Activated CD4-positive, alpha-beta T cell treated with anti-CD3 and anti-CD28 coated beads for 48 hours (primary cell): ENCODE measurements at places on chromosomes 6 and 20.
A peak's percentile ranks its signal among the peaks of the same experiment; 100 is the strongest.

DNA sequence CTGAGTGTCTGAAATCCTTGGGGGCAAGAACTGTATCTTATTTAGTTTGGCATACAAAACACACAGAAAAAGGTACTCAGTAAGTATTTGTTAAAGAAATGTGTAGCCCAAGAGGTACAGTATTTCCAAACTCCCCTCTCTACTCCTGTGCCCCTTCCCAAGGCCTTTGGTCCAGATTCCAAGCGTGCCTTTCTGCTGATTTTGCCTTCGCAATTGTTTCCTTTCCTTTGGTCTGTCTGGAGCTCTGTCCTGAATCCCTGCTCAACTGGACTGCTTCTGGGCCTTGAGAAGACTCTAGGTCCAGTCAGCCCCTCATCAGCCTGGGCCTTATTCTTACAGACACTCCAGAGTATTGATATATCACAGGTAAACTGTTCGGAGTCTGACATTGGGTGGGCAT, 122.2 kb upstream of the SYNCRIP start:
- no peak for DNase-seq

- peak; percentile 46 for DNase-seq
These were observed 119.5 kb upstream of the SGK1 start for GRCh38 chr6:134437376-134437775.

DNA sequence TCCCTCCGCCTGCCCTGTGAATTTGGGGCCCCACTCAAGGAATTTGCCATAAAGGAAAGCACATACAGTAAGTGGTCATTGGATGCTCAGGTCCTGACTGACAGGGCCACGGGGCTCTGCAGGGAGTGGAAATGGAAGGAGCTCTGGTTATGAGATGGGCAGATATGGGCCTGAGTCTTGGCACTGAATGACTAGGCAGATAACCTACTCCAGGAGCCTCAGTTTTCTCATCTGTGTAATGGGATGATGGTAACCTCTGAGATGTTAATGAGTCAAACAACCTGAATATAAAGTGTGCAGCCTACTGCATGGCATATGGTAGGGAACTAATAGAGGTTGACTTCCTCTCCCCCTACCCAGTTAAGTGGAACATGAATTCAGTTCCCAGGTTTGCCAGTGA, 56.4 kb upstream of the NAA20 start:
- DNase-seq: no peak

- peak; percentile 68 for DNase-seq
These were observed 49.5 kb downstream of the TRERF1 start for GRCh38 chr6:42402184-42402583.

GRCh38 chr6:42507901-42508300, 55.9 kb upstream of the UBR2 start:
- no peak for DNase-seq

DNA sequence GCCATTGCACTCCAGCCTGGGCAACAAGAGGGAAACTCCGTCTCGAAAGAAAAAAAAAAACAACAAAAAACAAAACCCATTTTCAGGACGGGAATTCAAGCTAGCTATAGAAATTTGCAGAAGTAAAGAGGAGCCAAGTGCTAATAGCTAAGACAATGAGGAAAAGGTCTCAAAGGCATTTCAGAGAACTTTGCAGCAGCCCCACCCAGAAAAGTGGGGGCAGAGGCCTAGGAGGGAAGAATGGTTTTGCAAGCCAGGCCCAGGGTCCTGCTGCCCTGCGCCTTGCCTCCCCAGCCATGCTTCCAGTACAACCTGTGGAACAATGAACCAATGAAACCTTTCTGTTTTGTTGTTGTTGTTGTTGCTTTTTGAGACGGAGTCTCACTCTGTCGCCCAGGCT, 38.3 kb upstream of the SAMHD1 start:
- no peak for DNase-seq

DNA sequence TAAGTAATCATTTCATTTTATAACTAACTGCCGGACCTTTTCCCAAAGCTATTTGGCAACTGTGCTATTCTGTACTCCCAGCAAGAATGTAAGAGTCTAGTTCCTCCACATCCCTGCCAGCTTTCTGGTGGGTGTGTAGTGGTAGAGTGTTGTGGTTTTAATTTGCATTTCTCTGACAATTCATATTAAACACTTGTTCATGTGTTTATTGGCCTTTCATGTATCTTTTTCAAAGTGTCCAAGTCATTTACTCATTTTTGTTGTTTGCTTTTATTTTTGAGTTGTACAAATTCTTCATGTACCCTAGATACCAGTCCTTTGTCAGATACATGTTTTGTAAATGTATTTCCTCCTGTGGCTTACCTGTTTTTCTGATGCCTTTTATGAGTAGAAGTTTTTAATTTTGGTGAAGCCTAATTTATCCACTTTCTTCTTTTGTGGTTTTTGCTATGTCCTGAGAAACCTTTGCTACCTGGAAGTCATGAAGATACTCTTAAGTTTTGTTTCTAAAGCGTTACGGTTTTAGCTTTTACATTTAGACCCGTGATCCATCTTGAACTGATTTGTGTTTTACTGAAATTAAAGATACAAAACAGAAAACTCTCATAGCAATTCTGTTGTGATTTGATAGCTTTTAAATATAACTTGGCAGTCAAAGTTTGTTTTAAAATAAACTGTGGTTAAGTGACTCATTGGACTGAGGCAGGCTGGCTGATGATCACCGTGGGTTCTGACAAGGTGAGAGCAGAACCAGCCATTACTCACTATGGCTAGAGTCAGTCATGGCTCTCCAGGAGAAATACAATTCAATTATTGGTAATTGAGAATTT, 8.0 kb downstream of the MYLIP start:
- DNase-seq: peak; percentile 72

DNA sequence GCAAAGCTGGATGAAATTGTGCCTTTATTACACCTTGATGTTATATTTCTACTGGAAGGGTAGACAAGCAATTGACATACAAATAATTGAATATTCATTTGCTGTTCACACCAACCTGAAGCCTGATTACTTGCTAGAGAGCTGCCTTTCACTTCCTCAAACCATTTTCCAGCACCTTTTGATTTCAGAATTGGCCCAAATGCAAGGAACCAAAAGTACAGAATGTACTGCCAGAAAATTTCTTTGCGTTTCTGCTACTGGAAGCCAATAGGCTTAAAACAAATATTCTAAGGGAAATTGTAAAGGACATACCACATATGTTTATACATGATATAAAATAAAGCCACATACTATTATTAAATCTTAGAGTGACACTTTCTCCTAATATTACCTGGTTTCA, 94.5 kb downstream of the RFPL4B start:
- no peak for DNase-seq

- DNase-seq: peak; percentile 90
These were observed 189.4 kb upstream of the RREB1 start for GRCh38 chr6:6918216-6918983.

- DNase-seq: no peak
These were observed 98.1 kb downstream of the HIVEP2 start for GRCh38 chr6:142846883-142847287.

- DNase-seq: no peak
These were observed 394.5 kb downstream of the PTPRT start for GRCh38 chr20:42795111-42795695.

DNA sequence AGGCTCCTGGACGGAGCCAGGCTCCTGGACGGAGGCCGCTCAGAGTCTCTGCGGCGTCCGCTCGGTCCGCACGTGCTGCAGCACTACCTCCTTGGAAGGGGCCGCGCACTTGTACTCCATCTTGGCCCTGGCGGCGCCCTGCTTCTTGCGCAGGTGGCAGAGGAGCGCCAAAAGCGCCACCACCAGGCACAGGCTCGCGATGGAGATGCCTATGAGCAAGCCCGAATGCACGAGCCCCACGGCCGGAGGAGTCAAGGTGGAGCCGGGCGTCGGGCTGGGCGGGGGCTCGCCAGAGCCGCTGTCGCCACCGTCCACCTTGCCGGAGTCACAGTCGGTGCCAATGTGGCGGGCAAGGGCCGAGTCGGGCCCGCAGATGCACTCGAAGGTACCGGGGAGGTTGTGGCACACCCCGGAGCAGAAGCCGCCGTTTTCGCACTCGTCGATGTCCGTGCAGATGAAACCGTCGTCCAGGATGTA, 1.7 kb downstream of the THBD start:
- peak; percentile 34 for DNase-seq

- DNase-seq: no peak
These were observed 531.3 kb downstream of the QKI start for GRCh38 chr6:163945808-163946207.

- no peak for DNase-seq
These were observed 42.0 kb upstream of the DSN1 start for GRCh38 chr20:36815454-36816091.

GRCh38 chr6:36685926-36686667, 7.6 kb downstream of the CDKN1A start:
- DNase-seq: no peak

GRCh38 chr20:17843246-17844132, 125.1 kb downstream of the SNX5 start:
- DNase-seq: peak; percentile 16

- no peak for DNase-seq
These were observed 18.6 kb downstream of the HMGCLL1 start for GRCh38 chr6:55560290-55560885.

- no peak for DNase-seq
These were observed 101.1 kb downstream of the PSMB1 start for GRCh38 chr6:170451762-170452651.

DNA sequence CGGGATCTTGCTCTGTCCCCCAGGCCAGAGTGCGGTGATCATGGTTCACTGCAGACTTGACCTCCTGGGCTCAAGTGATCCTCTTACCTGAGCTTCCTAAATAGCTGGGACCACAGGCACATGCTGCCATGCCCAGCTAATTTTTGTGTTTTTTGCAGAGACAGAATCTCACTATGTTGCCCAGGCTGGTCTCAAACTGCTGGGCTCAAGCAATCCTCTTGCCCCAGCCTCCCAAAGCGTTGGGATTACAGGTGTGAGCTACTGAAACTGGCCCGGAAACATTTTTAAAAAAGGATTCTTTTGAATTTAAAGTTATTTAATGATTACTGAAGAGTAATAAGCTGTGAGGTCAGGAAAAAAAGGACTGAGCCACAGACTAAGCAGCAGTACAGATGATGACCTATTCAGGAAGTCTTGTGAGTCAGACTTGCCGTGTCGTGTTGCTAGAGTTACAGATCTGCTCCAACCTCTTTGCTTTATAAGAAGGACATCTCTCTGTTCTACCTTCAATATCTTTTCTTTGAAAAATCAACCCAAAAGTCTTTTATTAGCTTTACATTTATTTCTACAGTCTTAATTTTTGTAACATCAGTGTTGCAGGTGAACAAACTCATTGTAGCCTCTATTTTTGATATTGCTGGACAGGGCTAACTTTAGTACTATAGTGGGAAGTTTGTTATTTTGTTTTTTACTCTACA, 108.7 kb downstream of the NCOA3 start:
- peak; percentile 83 for DNase-seq

DNA sequence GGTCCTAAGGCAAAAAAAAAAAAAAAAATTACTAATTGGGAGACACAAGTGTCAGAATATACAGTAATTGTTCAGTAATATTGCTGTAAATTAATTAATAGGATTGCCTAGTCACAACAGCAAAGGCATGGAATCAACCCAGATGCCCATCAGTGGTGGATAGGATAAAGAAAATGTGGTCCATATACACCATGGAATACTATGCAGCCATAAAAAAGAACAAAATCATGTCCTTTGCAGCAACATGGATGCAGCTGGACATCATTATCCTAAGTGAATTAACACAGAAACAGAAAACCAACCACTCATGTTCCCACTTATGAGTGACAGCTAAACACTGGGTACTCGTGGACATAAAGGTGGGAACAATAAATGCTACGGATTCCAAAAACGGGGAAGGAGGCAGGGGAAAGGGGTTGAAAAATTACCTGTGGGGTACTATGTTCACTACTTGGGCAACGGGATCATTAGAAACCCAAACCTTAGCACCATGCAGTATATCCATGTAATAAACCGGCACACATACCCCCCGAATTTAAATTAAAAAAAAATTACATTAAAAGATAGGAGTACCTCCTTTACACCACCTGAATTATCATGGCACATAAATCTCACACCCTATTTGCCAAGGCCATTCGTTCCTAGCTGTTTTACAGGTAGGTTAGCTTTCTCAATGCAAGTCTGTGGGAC, 689 bp upstream of the PFDN4 start:
- no peak for DNase-seq

GRCh38 chr6:111849298-111849697, 24.0 kb downstream of the FYN start:
- DNase-seq: no peak

DNA sequence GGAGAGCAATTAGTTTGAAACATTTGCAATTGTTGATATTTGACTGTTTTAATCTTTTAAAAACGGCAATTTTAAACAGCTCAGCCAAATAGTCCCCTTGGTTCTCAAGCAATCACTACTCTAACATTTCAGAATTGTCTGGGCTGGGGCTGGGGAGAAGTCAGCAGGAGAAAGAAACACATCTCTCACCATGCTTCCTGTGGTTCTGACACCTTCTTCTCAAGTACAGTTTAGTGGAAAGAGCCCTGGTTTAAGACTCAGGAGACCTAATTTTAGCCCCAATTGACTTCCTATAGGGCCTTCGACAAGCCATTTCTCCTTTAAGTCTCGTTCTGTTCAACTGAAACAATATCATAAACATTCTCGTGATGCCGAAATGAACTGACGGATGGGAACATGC, 168.4 kb upstream of the CDYL start:
- DNase-seq: no peak

GRCh38 chr20:48098866-48099265, 313.6 kb upstream of the SULF2 start:
- DNase-seq: no peak

DNA sequence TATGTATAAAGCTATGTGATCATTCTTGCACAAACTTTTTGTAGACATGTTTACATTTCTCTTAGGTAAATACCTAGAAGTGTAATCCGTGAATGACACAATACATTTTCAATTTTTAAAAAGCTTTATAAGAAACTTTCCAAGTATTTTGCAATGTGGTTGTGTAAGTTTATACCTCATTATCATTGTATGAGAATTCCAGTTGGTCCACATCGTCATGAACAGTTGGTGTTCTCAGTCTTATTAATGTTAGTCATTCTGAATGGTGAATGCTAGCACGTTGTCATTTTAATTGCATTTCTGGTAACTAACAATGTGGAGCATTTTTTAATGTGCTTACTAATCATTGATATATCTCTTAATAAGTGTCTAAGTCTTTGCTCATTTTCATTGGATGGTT, 116.5 kb upstream of the F13A1 start:
- no peak for DNase-seq

DNA sequence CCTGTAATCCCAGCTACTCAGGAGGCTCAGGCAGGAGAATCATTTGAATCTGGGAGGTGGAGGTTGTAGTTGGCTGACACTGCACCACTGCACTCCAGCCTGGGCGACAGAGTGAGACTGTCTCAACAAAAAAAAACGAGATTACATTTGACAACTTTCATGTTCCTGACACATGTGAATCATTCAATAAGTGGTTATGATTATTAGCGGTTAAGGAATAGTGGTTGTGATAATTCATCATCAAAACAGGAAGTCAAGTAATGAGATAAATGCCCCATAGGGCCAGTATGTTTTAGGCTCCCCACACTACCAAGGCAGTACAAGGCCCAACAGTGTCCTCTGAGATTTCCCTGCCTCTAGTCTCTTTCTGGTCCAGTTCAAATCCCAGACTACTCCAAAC, 2.5 kb downstream of the HDDC2 start:
- no peak for DNase-seq

- DNase-seq: no peak
These were observed 73.5 kb downstream of the NFATC2 start for GRCh38 chr20:51469046-51469445.

- no peak for DNase-seq
These were observed 28.5 kb downstream of the SUMO4 start for GRCh38 chr6:149428606-149429005.

- DNase-seq: no peak
These were observed 57.1 kb downstream of the TNFRSF21 start for GRCh38 chr6:47252633-47253032.

- no peak for DNase-seq
These were observed 3.8 kb upstream of the MUC21 start for GRCh38 chr6:30979690-30980089.
